Activated naive CD4-positive, alpha-beta T cell treated with anti-CD3 and anti-CD28 coated beads, Interleukin-2, amount 50 U/mL, for 16 hours (primary cell): ENCODE measurements at places on chromosomes 2 and 18.

DNA sequence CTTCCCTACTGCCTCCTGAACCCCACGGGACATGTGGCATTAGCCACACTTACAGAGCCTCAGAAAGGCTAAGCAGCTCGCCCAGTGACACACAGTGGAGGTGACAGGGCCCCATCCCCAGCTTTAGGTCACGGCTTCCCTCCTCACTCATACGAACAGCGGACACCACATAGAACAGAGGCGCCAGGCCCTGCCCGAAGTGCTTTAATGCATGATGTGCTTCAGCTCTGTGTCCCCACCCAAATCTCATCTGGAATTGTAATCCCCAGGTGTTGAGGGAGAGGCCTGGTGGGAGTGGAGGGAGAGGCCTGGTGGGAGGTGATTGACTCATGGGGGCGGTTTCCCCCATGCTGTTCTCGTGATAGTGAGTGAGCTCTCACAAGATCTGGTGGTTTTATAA lies 135.3 kb downstream of the PTGR3 start:
- no peak for DNase-seq

DNA sequence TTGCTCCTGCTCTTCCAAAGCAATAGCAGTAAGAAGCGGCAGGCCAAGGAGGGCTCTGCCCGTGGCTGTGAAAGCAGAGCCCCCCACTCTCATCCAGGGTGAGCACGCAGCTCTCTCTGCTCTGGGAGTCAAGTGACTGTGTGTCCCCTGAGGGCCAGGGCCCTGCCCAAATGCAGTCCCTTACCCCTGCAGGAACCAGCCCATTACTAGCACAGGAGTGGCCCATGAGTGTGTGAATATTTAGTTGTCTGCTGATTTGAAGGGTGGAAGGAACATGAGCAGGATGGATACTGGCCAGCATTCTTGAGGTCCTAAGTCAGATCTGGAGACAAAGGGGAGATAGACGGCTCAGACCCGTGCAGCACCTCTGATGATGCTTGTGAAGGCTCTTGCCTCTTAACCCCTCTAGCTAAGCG lies 69.7 kb upstream of the FOSL2 start:
- no peak for DNase-seq

DNA sequence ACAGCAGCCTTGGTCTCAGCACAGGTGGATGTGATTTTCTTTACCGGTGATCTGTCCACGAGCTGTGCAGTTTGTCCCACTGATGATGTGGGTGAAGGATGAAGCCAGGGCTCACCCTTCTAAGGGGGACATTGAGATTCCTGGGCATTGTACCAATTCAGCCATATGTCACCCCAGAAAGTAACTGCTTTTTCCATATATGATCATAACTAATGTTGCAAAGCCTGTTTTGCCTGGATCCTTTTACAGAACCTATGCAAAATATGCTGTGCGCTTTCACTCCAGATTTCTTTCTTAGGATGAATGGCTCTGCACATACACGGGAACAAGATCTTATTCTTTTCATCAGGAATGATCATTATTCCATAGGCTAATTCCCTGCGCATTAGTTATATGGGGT lies 96.9 kb upstream of the POU3F3 start:
- no peak for DNase-seq

DNA sequence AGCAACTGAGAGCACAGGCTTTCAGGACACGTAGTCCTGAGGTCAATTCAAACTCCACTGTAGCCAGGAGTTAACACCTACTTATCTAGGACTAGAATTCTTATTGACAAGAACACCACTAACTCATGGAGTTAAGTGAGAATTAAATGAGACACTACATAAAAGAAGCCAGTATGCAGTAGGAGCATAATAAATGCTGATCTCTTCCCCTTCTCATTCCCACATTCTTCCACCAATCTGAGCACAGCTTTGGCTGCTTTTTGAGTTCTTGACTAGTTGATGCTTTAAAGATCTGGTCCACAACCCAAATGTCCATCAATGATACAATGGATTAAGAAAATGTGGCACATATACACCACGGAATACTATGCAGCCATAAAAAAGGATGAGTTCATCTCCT lies 55.2 kb downstream of the TTC32 start:
- DNase-seq, result no peak

DNA sequence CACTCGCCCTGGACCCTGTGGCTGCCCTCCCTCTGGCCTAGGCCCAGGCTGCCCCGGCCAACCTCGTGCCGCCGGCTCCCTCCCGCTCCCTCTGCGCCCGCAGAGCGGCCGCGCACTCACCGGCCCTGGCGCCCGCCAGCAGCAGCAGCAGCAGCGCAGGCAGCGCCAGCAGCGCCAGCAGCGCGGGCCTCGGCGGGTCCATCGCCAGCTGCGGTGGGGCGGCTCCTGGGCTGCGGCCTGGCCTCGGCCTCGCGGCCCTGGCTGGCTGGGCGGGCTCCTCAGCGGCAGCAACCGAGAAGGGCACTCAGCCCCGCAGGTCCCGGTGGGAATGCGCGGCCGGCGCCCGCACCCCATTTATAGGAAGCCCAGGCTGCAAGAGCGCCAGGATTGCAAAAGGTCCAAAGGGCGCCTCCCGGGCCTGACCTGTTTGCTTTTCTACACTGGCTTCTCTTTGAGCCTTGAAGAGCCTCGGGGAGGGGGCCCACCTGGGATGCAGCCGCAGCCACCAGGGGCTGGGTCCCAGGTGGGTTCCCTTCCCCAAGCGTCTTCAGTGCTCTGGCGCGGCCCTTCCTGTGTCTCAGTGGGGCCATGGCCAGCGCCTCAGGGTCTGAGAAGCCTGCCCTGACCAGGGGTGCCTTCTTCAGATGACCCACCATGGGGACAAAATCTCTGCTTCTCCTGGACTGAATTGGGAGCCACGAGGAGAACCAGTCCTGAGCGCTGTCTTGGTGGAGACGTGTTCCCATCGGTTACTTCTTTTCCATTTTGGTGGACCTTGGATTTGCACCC lies at the start of gene APOB:
Gene APOB, minus strand, starts transcription at position 330 of the 789 bp plus-strand sequence. Its CDS starts 128 bp downstream, at position 202.
- no peak for DNase-seq

GRCh38 chr2:227204452-227204851 lies 40.0 kb downstream of the COL4A3 start:
- DNase-seq, result no peak
